Activated naive CD4-positive, alpha-beta T cell treated with Interleukin-2 at 50 U/mL for 16 hours (primary cell): ENCODE measurements at places on chromosomes 2 and 18.
A peak's percentile ranks its signal among the peaks of the same experiment; 100 is the strongest.

- DNase-seq: no peak
Observed at GRCh38 chr2:179860255-179861026, 971 bp downstream of the ZNF385B start.

- peak; percentile 23 for DNase-seq
Observed at GRCh38 chr2:84458551-84459017, 496 bp downstream of the SUCLG1 start.

GRCh38 chr2:112831946-112832840 is 4.4 kb downstream of the IL1B start:
- no peak for DNase-seq

DNA sequence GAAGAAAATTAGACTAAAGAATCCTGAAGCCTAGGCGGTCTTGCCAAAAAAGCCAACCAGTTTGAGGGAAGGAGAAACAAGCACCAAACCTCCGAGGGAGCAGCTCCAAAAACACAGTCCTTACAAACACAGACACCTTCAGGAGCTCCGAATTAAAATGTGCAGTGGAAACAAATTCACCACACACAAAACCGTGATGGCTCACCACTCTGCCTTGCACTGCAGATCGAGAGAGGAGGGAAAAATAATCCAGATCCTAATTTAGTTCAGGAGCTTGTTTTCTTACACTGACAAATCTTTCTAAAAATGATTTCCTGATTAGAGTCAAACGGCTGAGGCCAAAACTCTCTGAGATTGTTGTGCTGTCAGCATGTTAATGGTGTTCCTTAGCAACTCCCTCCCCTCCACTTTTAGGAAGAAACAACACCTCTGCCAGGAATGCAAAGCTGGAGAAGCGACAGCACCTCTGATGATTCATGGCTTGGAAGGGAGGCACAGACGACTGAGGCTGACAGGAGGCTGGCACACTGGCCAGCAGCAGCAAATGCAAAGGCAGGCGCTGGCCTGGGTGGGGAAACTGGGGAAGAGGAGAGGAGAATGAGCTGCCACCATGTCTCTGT is 249.4 kb upstream of the KLHL29 start:
- no peak for DNase-seq

- no peak for DNase-seq
Observed at GRCh38 chr2:138640921-138641676, 139.1 kb downstream of the NXPH2 start.

DNA sequence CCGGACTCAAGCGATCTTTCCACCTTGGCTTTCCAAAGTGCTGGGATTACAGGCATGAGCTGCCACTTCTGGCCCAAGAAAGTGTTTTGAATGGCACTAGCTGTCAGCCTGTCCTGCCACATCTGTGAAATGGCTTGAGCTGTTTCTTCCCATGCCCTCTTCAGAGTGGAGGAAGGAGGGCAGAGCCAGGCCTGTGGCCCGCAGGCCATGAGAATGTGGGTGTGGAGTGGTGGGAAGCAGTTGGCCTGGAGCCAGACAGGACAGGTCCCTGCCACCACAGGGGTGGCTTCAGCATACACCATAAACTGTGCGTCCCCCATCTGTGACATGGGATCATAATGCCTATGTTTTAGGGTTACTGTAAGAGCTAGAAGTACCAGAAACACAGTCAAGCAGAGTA is 6.5 kb downstream of the SLC66A3 start:
- DNase-seq: no peak

- no peak for DNase-seq
Observed at GRCh38 chr18:78739115-78739514, 240.5 kb upstream of the SALL3 start.

DNA sequence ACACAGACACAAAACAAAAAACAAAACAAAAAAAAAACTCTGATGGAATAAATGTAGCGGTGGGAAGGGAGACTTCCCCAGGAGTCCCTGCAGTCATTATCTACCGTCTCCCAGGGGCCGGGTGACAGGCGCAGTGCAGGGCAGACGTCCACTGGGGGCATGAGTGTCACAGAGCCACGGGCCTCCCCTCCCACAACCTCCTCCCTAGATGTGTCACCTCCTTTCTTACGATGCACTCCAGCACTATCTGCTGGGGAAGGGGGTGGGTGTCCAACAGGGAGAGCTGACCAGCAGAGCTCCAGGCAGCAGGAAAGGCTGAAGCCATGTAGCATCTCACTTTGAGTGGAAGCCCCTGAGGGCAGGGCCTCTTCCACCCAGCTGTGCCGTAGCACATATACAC is 84.5 kb downstream of the LONRF2 start:
- DNase-seq: no peak

- no peak for DNase-seq
Observed at GRCh38 chr2:166417669-166418068, 41.9 kb upstream of the SCN9A start.

DNA sequence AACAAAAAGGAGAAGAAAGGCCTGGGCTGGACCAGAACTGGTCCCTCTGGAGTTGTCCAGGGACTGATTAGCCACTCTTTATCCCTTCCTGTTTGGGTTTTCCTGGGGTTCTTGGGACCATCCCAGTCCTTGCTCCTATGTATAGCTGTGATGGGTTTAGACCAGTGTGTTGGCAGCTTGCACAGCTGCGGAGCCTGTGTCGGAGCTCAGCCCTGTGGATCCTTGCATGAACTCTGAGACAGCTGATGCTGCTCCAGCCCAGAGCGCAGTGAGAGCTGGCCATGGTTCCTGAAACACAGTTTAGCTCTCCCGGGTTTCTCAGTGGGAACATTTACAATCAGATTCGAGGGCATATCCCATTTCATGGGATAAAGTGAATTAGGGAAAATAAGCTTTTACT is 16.9 kb downstream of the IMPA2 start:
- no peak for DNase-seq

GRCh38 chr2:19796035-19796695 is 105.6 kb downstream of the TTC32 start:
- no peak for DNase-seq

DNA sequence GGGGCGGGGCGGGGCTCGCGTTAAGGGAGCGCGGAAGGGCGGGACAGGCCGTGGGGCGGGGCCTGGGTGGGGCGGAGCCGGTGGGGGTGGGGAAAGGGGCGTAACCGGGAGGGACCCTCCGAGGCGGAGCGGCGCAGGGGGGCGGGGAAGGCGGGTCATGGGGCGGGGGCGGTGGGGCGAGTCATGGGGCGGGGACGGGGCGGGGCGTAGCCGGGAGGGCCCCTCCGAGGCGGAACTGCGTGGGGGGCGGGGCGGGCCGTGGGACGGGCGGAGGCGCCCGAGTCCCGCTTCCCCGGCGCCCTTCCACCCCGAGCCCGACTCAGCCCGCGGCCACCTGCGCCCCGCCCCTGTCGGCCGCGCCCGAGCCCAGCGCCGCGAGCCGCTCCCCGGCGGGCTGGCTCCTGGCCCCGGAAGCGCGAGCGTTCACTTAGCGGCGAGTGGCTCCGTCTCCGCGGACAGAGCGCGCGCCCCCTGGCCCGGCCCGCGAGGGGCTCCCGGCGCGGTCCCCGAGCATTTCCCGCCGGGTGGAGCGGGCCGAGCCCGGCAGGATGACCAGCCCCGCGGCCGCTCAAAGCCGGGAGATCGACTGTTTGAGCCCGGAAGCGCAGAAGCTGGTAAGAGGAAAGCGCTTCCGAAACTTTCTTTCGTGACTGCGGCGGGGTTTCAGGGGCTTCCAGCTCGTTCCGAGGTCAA is 64.7 kb downstream of the LRRFIP1 start:
- peak; percentile 93 for DNase-seq

GRCh38 chr2:185255566-185255965 is 483.0 kb upstream of the FSIP2 start:
- no peak for DNase-seq

GRCh38 chr2:194826241-194826640 is 830.8 kb upstream of the SLC39A10 start:
- no peak for DNase-seq

GRCh38 chr2:161257123-161257952 is 50.9 kb upstream of the PSMD14 start:
- no peak for DNase-seq
